ENCODE measurements at places on chromosomes 5 and 9. TPM values are rescaled to one million over a fixed set of nuclear protein-coding genes. Genes with fewer than 3 reads are reported as not detected.

HSPB3 gene
- not detected for total RNA-seq

TLX3 gene
- total RNA-seq: not detected

RPS23 gene
- total RNA-seq: 1,675 TPM

ADRA1B gene
- total RNA-seq: not detected

SLC34A1 gene
- not detected for total RNA-seq

SLC25A2 gene
- not detected for total RNA-seq

LRRC26 gene
- 0.44 TPM for total RNA-seq

SEMA6A gene
- total RNA-seq: 0.99 TPM

ADAMTS2 gene
- not detected for total RNA-seq

EIF4E1B gene
- not detected for total RNA-seq

MLANA gene
- not detected for total RNA-seq

NR5A1 gene
- 0.16 TPM for total RNA-seq

NUDT12 gene
- total RNA-seq: 3.3 TPM

GRXCR2 gene
- not detected for total RNA-seq

IFNE gene
- 0.52 TPM for total RNA-seq

F2RL1 gene
- total RNA-seq: 61.7 TPM

STX17 gene
- total RNA-seq: 7.4 TPM

TMOD1 gene
- not detected for total RNA-seq

PAPPA gene
- total RNA-seq: not detected

IL13 gene
- not detected for total RNA-seq

SPATA24 gene
- 10.4 TPM for total RNA-seq

ANKRD34B gene
- total RNA-seq: not detected

SH3TC2 gene
- 19.9 TPM for total RNA-seq

GLRA1 gene
- not detected for total RNA-seq

FOXI1 gene
- not detected for total RNA-seq

CCDC192 gene
- not detected for total RNA-seq

TRIP13 gene
- total RNA-seq: 73.9 TPM

SLC45A2 gene
- not detected for total RNA-seq

SLC46A2 gene
- not detected for total RNA-seq

ZMAT2 gene
- total RNA-seq: 29.3 TPM

ORM1 gene
- not detected for total RNA-seq

TAF1L gene
- under 0.01 TPM for total RNA-seq
